ENCODE measurements at places on chromosomes 7 and 10.

GRCh38 chr7:96304573-96304972, 17.3 kb downstream of the SLC25A13 start:
- no peak for DNase-seq

DNA sequence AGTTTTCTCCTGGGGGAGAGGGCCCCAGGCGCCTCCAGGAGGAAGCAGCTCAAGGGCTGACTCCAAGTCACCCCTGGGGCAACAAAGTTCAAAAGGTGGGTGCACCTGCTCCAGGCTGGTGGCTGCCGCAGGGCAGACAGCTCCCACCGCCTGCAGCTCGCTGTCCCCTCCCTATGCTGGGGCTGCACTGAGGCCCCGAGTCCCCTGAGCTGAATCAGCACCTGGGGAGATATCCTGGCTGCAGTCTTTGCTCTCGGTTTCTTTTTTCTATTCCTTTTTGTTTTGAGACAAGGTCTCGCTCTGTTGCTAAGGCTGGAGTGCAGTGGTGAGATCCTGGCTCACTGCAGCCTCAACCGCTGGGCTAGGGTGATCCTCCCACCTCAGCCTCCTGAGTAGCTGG, 183.4 kb downstream of the DNAJB6 start:
- DNase-seq, result no peak

DNA sequence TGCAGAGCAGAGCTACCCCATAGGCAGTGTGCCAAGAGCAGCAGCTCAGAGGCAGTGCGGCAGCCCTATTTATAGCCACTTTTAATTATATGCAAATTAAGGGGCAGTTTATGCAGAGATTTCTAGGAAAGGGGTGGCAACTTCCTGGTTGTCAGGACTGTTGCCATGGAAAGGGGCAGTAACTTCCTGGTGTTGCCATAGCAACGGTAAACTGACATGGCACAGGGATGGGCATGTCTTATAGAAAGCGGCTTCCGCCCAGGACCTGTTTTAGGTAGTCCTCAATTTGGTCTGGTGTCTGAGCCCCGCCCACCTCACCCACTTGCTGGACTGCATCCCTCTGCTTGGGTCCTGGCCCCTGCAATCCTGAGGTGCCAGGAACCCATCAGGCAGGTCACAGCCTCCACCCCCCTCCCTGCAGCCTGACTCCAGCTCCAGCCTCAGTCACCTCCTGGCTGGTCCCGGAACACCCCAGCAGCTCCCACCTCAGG, 115.8 kb downstream of the TMEM130 start:
- DNase-seq, result peak; percentile 14

GRCh38 chr7:93856323-93856722, 34.2 kb downstream of the TFPI2 start:
- DNase-seq, result no peak

GRCh38 chr7:144534196-144534595, 130.7 kb upstream of the NOBOX start:
- no peak for DNase-seq

- DNase-seq, result no peak
Observed at GRCh38 chr7:18445483-18445882, 50.1 kb upstream of the HDAC9 start.

DNA sequence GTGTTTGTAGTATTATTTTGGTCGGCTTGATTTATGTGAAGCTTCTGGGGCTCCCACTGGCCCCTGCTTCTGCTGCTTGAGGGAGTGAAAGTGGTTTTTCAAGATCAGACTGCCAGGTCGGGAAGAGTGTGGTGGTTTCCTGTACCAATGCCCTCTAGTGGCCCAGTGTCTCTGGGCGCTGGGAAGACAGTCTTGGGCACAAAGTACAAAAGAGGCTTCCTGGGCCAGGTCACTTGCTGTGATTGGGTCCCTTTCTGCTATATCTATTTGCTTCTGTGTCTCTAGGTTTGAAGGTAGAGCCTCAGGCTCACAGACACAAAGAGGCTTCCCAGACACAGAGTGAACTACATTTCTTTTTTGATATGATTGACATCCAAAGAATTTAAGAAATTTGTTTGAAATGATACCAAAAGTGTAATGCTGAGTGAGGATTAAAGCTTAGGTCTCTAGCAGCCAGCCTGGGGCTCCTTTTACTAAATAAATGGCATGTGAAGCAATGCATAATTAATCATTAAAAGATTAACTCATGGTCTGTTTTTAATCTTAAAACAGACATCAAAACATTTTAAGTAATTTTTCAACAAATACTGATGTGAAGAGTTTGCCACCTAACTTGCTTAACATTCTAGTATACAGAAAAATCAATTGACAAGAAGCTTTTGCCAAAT, 36.3 kb downstream of the ABCB1 start:
- peak; percentile 29 for DNase-seq

GRCh38 chr10:82331716-82332115, 456.7 kb downstream of the NRG3 start:
- DNase-seq, result no peak

GRCh38 chr10:108791030-108791429, 1132.3 kb downstream of the XPNPEP1 start:
- no peak for DNase-seq

GRCh38 chr10:109895848-109896247, 27.5 kb downstream of the XPNPEP1 start:
- DNase-seq, result no peak

GRCh38 chr7:118583641-118584040, 359.1 kb downstream of the ANKRD7 start:
- no peak for DNase-seq

DNA sequence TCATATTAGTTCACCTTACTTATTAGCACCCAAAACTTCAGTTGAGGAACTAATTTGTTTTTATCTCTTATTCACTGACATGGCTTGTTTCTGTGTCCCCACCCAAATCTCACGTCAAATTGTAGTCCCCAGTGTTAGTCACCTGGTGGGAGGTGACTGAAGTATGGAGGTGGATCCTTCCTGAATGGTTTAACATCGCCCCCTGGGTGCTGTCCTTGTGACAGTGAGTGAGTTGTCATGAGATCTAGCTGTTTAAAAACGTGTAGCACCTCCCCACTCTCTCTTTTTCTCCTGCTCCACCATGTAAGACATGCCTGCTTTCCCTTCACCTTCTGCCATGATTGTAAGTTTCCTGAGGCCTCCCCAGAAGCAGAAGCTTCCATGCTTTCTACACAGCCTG, 75.0 kb upstream of the HECTD2 start:
- DNase-seq, result no peak

DNA sequence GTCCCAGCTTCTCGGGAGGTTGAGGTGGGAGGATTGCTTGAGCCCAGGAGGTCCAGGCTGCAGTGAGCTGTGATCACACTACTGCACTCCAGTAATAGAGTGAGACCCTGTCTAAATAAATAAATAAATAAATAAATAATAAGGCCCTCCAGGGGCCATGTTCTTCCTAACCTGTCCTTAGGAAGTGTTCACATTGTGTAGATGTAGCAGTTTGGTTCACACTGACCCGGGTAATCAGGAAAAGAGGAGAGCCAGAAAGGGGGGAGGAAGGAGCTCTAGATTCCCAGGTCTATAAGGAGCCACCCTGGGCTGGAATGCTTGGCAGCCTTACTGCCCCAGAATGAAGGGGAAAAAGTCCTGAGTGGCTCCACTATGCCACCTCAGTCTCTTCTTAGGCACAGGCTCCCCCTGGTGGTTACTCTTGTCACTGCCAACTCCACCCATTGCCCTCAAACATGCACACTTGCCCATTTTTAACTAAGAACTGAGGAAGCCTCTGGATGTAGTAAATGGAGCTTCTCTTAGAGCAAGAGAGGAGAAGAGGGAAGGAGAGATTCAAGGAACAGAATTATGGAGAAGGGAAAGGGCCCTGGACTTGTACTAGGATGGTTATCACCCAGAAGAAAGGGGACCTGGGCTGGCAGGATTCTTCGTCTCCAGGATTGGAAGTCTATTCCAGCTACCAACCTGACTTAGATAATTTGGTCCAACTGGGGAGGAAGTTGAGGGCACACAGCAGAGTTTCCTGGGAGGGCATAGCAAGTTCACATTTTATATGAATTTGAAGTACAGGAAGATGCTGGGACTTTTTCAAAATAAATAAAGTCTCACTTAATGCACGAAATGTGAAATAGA, 7.8 kb downstream of the HPS6 start:
- DNase-seq, result peak; percentile 88

GRCh38 chr7:117874191-117874700, 1.0 kb upstream of the CTTNBP2 start:
- no peak for DNase-seq

DNA sequence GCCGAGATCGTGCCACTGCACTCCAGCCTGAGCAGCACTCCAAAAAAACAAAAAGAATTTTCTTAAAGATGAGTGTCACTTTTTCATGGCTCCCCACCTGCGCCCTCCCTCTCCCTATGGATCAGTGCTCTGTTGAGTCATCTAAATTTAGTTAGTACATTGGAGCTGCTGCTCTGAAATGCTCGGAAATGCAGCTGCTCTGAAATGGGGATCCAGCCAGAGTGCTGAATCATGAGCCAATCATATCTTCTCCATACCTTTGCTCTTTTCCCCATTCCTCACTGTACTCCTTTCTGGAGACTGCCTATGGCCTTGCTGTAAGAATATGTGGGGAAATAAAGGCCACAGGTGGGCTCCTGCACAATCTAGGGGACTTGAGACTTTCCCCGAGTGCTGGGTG, 188.8 kb downstream of the ZNF438 start:
- DNase-seq, result no peak

- DNase-seq, result no peak
Observed at GRCh38 chr10:3766046-3766756, 18.8 kb downstream of the KLF6 start.

- DNase-seq, result no peak
Observed at GRCh38 chr7:39888171-39888853, 61.7 kb upstream of the CDK13 start.

GRCh38 chr10:129319934-129320333, 147.1 kb upstream of the MGMT start:
- DNase-seq, result no peak

- DNase-seq, result no peak
Observed at GRCh38 chr10:78642269-78642816, 426.4 kb upstream of the ZMIZ1 start.

DNA sequence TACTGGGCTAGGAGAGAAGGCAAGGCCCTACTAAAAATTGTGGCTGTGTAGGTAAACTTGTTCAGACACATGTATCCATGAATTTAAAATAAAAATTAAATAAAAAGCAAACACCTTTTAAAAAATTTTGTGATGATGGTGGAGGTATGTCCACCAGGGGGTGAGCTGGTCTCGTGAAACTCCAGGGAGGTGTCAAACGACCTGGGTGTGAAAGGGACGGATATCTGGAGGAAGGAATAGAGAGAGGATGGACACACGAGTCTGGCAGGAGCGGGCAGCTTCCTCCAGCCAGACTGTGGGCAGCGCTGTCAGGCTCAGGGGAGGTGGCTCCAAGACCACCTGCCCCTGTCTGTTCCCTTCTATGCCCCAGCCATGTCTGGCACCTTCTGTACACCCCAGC, 34.8 kb upstream of the DMBT1 start:
- peak; percentile 66 for DNase-seq

- DNase-seq, result peak; percentile 60
Observed at GRCh38 chr10:69516316-69516715, 56.9 kb downstream of the NEUROG3 start.

DNA sequence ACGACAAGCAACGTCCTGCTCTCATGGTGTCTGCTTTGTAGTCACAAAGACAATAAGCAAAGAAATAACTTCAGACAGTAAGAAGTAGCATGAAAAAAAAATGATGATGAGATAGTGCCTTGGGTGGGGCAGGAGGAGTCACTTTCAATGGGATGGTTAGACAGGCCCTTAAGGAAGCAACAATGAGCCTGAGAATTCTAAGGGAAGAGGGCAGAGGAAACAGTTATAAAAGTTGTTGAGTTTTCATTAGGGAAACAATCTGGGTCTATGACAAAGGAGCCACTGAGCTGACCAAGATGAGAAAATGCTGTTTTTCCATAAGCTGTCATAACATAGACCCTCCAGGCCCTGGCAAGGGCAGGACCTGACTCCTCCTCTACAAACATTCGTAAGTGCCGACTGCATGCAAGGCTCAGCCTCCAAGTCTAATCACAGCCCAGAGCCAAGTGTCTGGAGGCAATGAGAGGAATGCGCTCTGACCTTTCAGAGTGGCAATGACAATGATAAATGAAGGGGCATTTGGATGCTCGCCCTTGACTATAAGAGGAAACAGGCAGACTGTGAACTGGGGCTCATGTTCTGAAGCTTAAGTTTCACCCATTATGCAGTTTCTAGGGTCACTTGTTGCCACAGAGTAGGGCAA, 43.7 kb downstream of the PPP1R3C start:
- DNase-seq, result no peak

GRCh38 chr10:70828923-70829322, 13.2 kb downstream of the SGPL1 start:
- DNase-seq, result no peak

- DNase-seq, result no peak
Observed at GRCh38 chr7:114534953-114535352, 120.3 kb downstream of the FOXP2 start.

DNA sequence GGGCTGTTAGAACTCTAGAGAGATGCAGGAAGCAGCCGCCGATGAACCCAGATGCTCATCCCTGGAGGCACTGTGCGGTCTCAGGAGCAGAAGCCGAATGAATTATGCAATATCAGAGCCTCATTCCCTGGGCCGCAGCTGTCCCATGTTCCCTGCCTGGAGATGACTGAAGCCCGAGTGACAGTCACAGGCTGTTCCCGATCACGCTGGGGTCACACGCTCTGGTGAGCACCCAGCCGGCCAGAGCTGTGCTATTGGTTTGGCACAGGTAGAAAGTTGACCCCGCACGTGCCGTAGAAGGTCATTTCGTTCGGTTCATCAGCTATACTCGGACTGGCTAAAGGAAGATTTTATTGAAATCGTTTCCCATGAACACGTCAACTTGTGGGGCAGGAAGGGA, 140.5 kb upstream of the SH2B2 start:
- no peak for DNase-seq

- DNase-seq, result peak; percentile 66
Observed at GRCh38 chr7:101315336-101315735, 6.3 kb downstream of the IFT22 start.

- DNase-seq, result no peak
Observed at GRCh38 chr7:39332142-39332541, 234.1 kb upstream of the YAE1 start.

GRCh38 chr7:473870-474604, 45.6 kb downstream of the PDGFA start:
- no peak for DNase-seq

DNA sequence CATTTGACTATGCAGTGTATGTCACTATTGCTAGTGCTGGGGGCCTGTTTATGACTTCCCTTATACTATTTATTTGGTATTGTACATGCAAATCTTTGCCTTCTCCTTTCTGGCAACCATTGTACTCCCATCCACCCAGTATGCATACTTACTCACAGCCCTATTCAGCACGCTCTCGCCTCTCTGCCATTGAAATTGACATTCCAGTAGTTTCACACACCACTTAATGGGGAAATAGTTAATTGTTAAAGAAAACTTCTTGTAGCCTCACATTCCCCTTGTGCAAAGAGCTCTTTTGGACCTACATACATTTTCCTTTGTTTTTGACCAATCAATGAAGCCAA, 9.9 kb downstream of the CLDN12 start:
- DNase-seq, result no peak

Data from SJCRH30 (cell line).